ENCODE measurements at places on chromosomes 5 and 9.

DNA sequence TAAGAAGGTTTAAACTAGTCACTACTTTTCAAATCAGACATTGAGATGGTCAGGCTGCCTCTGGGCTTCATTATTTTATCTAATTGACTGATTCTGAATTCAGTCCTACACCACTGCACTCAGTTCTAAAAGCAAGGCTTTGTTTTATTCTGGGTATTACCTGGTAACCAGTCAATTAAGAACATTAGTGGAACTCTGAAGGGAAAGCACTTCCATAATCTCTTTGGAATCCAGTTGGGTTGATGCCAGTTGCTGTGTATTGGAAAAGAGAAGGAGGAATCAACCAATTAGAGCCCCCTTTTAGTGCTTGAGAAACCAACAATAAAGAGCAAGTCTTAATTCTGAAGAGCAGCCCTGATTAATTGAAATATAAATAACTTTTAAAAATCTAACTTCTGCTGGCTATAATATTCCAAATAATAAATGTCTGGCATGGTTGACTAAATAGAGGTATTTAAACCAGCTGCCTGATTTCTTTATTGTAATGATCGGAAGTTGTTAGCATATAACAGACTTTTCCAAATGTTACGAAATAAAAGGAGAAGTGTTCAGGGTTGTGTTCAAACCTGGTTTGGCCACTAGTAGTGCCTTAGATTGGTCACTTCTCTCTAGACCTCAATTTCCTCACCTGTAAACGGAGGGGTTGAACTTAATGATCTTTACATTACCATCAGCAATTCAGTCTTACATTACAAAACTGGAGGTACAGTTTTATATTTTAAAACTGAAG lies 32.0 kb downstream of the CPEB4 start:
- no peak for DNase-seq

- DNase-seq, result peak; percentile 99
Measured at GRCh38 chr9:94805585-94805984, 79.1 kb downstream of the AOPEP start.

DNA sequence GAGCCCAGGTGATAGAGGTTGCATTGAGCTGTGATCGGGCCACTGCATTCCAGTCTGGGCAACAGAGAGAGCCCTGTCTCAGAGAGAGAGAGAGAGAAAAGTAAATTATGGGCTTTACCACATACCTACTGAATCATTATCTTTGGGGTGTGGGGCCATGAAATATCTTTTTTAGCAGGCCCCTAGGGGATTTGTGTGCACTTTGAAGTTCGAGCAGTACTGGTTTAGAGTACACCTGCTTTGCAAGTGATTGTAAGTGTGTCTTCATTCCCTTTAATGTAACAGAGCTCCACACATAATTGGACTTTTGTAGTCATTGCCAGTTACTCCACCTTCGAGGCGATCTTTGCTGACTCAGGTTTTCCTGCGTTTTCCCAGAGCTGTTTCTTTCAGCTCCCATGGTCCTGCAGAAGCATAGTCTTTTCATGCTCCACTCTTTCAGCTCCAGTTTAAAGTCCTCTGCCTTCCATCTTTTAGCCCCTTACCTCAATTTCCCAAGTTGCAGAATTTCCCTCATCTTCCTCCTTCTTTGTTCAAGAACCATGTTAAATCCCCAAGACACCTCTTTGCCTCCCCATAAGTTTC lies 24.0 kb upstream of the FRMPD1 start:
- DNase-seq, result no peak

- DNase-seq, result no peak
Measured at GRCh38 chr9:33677961-33678360, 117.4 kb upstream of the PRSS3 start.

GRCh38 chr5:155562158-155562557 lies 548.6 kb downstream of the KIF4B start:
- no peak for DNase-seq

- DNase-seq, result no peak
Measured at GRCh38 chr9:16469184-16469583, 401.3 kb downstream of the BNC2 start.

DNA sequence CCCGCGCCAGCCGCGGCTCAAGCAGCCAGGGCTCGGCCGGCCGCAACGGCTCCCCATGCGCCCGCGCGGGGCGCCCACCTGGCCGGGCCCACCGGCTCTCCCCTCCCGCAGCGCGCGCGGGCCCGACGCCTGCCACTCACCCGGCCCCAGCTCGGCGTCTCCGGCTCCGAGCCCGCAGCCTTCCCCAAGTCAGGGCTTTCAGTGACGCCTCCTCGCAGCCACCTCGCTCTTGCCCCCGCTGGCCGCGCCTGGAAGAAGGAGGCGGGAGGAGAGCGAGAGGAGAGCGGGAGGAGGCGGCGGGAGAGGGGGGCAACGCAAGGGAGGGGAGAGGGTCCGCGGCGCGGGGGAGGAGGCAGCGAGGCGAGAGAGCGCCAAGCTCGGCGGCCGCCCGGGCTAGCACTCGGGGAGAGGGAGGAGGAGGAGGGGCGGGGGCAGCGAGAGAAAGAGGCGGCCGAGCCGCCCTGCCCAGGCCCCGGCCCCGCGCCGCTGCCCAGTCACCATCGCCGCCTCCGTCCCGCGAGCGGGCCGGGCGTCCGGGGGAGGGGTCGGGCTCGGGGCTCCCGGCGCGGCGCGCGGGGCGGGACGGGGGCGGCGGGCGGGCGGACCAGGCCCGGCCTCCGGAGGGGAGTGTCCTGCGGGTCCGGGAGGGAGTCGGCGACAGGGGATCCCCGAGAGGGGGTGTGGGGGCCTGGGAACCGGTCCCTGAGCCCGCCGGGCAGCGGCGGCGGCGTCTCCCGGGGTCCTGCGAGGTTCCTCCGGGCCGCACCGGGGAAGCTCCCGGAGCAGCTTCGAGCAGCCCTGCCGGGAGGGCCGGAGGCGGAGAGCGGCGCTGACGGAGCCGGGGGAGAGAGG lies at the start of gene LHFPL2:
Gene LHFPL2, minus strand, starts transcription at position 414 of the 852 bp plus-strand sequence. CDS start 138,559 bp downstream, outside the sequence.
- DNase-seq, result peak; percentile 61

Data from epithelial cell of esophagus (primary cell).